ENCODE measurements at places on chromosomes 11 and 22.

GRCh38 chr22:40108396-40108795 lies 69.3 kb upstream of the TNRC6B start:
- DNase-seq, result no peak

- no peak for DNase-seq
Observed at GRCh38 chr11:105548359-105548758, 61.5 kb upstream of the GRIA4 start.

DNA sequence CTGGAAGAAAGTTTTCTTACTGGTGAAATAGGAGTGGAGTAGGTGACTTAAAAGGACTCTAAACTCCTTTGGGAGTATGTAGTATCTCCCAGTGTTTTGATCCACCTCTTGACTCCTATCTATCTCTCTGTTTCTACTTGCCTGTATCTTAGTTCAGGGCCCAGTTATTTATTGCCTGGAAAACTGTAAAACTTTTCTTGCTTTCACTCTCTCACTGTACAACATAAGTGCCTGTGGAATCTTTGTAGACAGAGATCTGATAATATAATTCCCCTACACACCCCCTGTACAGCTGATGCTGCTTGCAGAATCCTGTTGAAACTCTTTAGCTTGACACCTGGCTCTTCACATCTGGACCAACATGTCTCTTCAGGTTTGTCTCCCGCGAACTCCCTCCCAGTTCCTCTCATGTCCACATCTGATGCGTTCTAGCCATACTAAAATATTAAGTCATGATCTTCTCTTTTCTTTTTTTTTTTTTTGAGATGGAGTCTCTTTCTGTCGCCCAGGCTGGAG lies 26.5 kb upstream of the SESN3 start:
- no peak for DNase-seq

GRCh38 chr11:45062974-45063635 lies 83.3 kb upstream of the PRDM11 start:
- DNase-seq, result no peak

- DNase-seq, result no peak
Observed at GRCh38 chr11:73977856-73978519, 4.7 kb downstream of the UCP2 start.

DNA sequence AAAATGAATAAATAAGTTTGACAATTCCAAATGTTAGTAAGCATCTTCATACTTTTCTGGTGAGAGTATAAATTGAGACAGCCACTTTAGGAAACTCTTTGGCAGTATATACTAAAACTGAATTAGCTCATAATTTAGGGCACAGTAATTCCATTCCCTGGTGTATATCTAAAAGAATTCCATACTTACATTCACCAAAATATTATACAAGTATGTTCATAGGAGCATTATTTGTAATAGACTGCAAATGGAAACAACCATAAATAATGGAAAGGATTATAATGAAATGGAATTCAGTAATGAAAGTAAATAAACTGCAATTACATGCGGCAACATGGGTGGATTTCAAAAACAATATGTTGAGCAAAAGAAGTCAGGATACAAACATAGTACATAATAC lies 315.8 kb upstream of the LRRC4C start:
- no peak for DNase-seq

- DNase-seq, result no peak
Observed at GRCh38 chr11:88814076-88814475, 251.7 kb downstream of the GRM5 start.

GRCh38 chr11:74909812-74910211 lies 39.1 kb downstream of the XRRA1 start:
- DNase-seq, result no peak

GRCh38 chr11:82724026-82724425 lies 9.6 kb downstream of the FAM181B start:
- no peak for DNase-seq

DNA sequence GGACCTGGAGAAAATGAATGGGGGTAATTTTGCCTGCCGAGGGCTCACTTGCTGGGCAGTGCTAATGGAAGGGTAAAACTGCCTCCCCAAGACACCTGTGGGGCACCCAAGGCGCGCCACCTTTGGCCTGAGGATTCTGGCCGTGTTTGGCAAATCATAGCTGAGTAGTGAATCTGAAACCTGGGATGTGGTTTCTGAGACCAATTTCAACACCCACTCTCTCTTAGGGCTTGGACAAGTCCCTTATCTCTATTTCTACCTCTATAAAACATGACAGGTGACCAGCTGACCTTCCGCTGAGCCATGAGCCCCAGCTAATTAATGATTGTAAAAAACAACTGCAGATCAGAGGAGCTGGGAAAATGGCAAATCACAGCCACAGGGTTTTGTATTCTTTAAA lies 1.5 kb upstream of the PACSIN3 start:
- DNase-seq, result no peak

DNA sequence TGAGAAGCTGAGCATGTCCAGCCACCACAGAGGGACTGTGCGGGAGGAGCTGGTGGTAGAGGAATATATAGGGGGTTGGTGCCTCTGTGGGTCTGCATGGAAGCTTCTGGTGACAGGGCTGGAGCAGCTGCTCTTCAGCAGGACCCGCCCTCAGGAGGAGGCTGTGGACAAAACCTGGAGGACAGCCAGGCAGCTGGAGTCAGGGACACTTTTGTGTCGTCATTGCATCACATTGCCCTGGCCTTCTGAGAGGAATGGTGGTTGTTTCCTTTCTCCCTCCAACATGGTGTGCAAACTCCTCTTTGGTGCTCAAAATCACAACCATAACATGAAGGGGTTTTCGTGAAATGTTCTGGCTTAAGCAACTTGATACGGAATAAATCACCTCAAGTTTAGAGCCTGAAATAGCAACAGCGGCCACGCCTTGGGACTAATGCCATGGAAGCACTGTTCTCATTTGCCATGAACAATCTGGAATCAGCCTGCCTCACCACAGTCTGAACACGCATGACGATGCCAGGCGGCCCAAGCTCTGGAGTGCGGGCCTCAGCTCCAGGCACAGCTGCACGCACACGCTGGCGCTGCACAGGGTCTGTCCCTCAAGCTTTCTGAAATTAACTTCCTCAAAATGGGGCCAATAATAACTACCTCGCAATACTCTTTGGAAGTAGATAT lies 17.1 kb upstream of the CSRP3 start:
- DNase-seq, result no peak

DNA sequence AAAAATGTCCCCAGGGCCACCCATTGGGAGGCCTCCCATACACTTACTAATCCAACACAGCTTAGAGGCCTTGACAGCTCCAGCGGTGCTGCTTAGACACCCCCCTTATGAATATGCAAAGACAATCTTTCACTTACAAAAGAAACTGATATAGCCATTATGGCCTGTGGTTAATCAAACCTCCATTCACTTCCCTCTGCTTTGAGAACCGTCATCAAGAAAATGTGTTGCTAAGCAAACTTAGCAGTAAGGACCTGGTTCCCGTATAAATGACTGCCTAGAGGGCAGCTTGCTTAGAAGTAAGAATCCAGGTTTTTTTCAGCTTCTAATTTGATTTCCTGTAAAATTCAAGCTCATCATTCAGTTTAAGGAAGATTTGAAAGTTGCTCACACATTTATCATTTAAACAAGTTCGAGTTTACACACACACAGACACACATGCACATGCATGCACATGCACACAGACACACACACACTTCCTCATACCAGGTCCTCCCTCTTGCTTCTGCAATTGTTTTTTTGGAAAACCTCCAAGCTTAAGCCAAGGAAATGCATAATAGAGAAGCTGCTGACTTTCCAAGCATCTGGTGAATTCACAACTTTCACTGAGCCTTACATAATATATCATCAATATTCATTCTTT lies 137.7 kb upstream of the BLID start:
- DNase-seq, result no peak

GRCh38 chr11:11946180-11946579 lies 62.2 kb downstream of the DKK3 start:
- DNase-seq, result no peak

DNA sequence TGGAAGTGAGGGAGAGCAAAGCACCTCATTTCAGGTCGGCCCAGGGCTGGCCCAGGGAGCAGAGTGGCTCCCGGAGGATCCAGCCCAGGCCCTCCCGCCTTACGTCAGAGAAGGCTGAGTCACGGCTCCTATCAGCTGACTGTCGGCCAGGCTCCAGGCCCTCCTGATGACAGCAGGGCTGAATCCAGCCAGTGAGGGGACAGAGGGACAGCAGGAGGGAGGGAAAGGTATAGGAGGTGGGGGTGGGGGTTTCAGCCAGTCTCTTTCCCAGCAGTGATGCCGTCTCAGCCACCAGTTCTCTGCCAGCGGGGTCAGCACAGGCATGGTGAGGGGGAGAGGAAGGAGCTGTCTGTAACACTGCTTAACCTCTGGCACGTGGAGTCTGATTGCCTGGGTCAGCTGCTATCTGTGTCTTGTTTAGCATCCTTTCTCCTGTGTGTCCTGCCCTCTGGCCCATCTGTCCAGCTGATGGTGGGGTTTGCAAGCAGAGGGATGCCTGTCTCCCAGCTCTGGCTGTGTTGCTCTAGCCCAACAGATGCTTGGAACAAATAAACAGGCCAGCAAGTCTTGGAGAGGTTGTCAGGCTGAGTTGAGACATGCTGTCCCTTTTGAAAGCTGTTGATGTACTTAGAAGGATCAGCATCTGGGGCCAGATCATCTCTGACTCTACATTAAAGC lies 74.0 kb downstream of the ADAMTS15 start:
- no peak for DNase-seq

DNA sequence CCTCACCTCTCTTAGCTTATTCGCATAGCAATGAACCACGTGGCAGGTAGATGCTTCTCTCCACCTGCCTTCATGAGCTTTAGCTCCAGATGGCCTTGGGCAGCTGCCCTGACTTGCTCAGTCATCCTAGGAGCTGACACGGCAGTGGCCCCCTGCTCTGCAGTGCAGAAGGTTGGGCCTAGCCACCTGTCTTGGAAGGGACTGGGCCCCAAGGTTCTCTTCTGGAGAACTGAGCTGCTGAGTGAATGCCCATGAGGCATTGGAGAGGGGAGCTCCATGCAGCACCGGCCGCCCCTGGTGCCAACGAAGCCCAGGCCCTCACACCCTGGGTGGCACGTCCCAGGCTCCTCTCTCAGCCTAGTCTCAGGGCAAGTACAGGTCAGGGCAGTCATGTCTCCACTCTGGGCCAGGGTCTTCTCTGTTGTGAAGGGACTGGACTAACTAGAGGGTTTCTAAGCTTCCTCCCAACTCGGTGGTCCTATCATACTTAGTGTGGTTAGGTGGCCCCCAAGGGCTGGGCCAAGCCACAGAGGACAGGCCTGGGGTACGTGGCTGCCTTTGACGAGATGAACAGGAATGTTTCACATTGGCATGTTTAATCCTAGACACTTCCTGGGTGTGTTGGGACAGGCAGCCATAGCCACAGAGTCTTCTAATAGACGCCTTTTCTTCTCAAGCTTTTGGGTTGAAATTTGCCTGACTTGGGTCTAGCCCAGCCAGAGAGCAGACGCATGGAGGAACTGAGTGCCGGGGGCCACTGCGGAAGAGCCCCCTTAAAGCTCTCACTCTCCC lies 47.9 kb downstream of the ALX4 start:
- no peak for DNase-seq

- DNase-seq, result no peak
Observed at GRCh38 chr11:104152941-104153505, 10.9 kb downstream of the PDGFD start.
